ENCODE measurements at places on chromosomes 6 and 20. TPM values are rescaled to one million over a fixed set of nuclear protein-coding genes. Genes with fewer than 3 reads are reported as not detected.

Gene PPP1R14C
- total RNA-seq: not detected

Gene RGS17
- 3.7 TPM for total RNA-seq

- no peak overlapping the region for H3K4me3 ChIP-seq
- no peaks in the 10 kb centered on the region for H3K27me3 ChIP-seq
- no peak for DNase-seq
- H3K36me3 ChIP-seq: no peaks in the 10 kb centered on the region
Measured at GRCh38 chr6:154606457-154606856, 96.0 kb upstream of the CNKSR3 start.

- DNase-seq: peak; percentile 73
- H3K27ac ChIP-seq: no peak overlapping the region
- no peaks in the 10 kb centered on the region for H3K4me1 ChIP-seq
- H3K36me3 ChIP-seq: no peaks in the 10 kb centered on the region
- H3K4me3 ChIP-seq: no peak overlapping the region
- no peaks in the 10 kb centered on the region for H3K27me3 ChIP-seq
Measured at GRCh38 chr20:50278684-50279531, 88.3 kb downstream of the CEBPB start.

DNA sequence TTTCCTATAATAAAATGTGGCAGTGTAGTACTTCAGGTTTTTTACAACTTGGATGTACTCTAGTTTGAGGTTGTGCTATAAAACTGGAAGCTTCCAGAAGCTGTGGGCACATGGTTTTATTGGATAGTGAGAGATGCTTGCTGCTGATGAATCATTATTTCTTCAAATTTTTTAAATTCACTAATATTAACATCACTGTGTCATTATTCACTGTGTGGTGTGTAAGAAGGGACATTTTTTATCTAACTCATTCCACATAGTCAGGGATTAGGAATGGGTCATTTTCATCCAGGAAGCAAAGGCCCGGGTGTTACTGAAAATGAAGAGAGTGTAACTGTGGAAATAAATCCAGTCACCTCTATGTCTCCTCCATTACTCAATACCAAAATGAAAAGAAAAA, 421.0 kb downstream of the TENT5A start:
- no peaks in the 10 kb centered on the region for H3K27me3 ChIP-seq
- H3K4me3 ChIP-seq: no peak overlapping the region
- no peak for DNase-seq
- no peak overlapping the region for H3K27ac ChIP-seq
- no peaks in the 10 kb centered on the region for H3K4me1 ChIP-seq
- H3K36me3 ChIP-seq: no peaks in the 10 kb centered on the region

DNA sequence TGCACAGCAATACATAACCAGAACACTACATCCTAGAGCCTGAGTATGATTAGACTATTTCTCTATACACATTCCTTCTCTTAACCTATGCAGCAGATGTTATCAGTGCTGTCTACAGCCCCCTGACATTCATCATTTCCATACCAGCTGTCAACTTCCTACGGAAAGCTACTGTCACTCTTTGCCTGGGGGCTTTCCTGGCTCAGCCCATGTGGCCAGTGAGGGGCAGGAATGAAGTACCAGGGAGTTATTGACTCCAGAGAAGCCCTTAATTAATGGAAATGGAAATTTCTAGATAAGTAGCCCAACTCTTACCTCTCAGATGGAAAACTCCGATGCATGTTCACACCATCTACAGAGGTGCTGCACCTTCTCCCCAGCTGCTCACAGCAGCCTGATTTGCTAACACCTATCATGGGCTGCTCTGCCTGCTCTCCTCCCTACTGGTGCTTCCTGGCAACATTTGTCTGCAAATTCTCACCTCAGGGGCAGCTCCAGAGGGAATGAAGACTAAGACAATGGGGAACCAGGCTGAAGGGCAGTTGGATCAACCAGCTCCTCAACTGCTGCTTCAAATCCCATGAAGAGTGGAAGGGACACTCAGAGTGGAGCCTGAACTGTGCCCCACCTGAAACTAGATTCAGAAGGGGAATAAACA, 59.6 kb downstream of the LINC00237 start:
- H3K27me3 ChIP-seq: no peaks in the 10 kb centered on the region
- DNase-seq: peak; percentile 74
- H3K4me3 ChIP-seq: no peak overlapping the region

DNA sequence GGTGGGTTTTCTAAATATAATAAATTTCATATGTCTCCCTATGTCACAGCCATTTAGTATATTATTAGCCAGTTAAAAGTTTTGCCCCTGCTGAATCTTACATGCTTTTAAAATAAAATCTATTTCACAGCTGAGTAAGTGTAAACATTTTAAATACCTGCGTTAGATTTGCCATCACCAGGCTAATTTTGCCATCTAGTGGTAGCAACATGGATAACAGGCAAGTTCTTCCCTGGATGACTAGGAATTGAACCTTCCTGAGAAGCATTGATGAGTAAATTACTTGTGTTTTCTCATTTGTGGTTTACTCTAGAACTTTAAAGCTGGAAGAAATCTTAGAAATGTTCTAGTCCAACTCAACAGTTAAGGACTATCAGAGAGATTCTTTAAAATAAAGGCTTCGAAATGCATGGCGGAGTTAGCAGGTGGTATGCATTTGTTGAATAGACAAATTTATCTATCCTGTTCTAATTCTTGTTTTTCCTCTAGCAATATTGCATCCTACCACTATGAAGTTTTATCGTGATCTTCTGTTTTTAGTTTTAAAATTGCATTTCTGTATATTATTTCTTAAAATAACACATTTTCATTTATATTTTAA, 2.6 kb downstream of the PRSS35 start:
- H3K27me3 ChIP-seq: no peaks in the 10 kb centered on the region
- no peaks in the 10 kb centered on the region for H3K36me3 ChIP-seq
- peak overlapping the region; percentile 79 for H3K4me3 ChIP-seq
- peak; percentile 69 for DNase-seq

- H3K4me3 ChIP-seq: no peak overlapping the region
- H3K36me3 ChIP-seq: peaks cover 51% of the 10 kb centered on the region
- no peak for DNase-seq
- H3K27me3 ChIP-seq: no peaks in the 10 kb centered on the region
Measured at GRCh38 chr20:3221398-3222226, 12.3 kb downstream of the ITPA start.

DNA sequence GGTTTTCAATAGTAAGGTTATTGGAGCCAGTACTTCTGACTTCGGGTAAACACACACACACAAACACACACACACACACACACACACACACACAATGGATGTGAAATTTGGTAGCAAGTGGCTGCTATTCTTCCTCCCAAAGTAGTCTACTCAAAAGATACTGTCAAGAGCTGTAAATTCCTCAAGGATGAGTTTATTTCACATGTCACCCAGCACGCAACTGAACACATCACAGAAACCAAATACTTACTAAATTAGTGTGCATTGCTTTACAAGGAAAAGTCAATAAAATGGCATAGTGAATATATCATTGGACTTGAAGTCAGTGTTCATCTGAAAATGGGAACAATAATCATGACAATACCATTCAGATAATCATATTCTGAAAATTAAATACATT, 32.9 kb downstream of the MMUT start:
- H3K36me3 ChIP-seq: peaks cover 21% of the 10 kb centered on the region
- H3K4me1 ChIP-seq: no peaks in the 10 kb centered on the region
- H3K27ac ChIP-seq: no peak overlapping the region
- no peaks in the 10 kb centered on the region for H3K27me3 ChIP-seq

Measured in endodermal cell (in vitro differentiated cells).